Stimulated activated CD8-positive, alpha-beta memory T cell treated with anti-CD3 and anti-CD28 coated beads, Interleukin-7, amount 100 ng/mL, for 1 hour (primary cell): ENCODE measurements at places on chromosomes 1 and 21.

DNA sequence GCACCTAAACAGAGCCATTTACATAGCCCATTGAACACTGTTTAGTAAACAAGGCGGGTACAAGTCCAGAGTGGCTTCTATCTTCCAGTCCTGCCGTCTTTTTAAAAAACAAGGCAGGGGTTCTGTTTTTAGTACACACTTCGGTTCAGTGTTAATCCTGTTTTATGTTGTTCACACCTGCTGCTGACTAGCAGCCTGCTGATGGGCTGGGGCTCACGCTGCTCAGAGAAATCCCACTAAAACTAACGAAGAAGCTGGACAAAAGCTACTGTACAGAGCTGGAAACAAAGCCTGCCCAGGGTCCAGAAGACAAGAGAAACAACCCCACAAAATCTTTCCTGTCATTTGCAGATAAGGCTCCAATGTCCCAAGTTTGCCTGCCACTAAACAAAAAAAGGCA lies 13.2 kb downstream of the ESRRG start:
- no peak for DNase-seq

DNA sequence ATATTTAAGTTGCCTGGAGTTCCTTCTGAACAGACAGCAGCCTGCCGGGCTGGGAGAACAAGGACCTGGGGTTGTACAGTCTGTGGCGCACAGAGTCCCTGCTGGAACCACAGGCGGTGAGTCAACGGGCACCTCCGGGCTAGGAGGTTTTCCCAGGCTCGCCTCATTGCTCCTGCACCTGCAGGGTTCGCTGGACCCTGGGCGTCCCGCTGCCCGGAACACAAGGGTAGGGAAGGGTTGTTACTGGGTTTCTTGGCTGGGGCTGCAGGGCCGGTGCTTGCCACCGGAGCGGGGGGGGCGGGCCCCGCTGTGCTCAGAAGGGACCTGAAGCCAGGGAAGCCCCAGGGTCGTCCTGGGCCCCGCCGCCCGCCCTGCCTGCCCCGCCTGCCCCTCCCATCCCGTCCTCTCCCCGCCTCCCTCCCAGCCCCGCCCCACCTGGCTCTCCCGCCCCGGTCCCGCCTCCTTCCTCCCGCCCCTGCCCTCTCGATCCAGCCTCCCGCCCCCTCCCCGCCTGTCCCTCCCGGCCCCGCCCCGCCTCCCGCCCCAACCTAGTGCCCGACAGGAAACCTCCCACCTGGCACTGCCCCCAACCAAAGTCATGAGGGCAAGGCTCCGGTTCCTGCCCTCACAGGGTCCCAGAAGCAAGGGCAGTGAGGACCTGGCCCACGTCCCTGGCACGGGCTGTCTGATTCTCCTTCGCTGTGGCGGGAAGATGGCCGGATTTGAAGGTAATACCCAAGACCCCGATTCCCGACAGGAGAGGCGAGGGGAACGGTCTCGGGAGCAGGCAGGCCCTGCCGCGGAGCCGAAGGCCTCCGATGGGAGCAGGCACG lies 6.8 kb downstream of the JMJD4 start:
- DNase-seq: peak; percentile 30

- DNase-seq: no peak
Observed at GRCh38 chr1:62070384-62071011, 124.2 kb upstream of the L1TD1 start.

DNA sequence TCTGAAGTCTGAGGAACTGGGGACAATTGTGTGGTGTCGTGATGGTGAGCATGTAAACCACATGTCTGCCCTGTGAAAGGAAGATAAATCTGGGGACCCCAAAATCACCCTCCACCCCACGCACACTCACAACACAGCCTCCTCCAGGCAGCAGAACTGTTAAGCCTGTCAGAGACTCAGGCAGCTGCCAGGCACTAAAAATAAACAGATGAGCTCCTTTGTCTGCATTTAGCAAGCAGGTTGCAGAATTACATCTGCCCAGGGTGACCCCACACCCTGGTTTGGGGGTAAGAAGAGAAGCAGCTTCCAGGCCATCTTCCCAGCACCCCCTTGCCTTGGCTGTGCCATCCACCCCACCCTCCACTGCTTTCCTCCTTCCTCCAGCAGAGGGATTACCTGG lies 119.1 kb upstream of the RUNX3 start:
- no peak for DNase-seq

- no peak for DNase-seq
Observed at GRCh38 chr1:33984906-33985565, 121.2 kb downstream of the HMGB4 start.

DNA sequence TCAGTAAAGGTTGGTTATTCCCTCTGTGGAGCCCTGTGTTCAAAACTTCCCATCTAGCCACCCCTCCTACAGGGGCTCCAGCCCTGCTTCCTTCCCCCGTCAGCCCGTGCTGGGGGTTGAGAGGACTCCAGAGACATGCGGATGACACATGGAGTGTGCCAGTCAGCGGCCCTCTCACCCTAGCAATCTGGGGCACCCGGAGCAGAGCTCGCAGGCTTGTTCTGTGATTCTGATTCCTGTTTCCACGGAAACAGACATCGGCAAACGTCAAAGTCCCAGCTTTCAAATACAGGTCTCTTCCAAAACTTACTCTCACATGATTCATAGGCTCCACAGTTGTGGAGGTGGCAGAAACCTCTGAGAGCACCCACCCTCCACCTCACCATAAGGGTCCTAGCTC lies 9.8 kb upstream of the SSBP3 start:
- no peak for DNase-seq

GRCh38 chr1:235923466-235924021 lies 56.8 kb upstream of the LYST start:
- DNase-seq: no peak

- DNase-seq: no peak
Observed at GRCh38 chr1:12799730-12800129, 8.5 kb downstream of the PRAMEF1 start.

GRCh38 chr1:38028105-38028591 lies 15.6 kb downstream of the UTP11 start:
- DNase-seq: no peak

GRCh38 chr1:172460177-172460576 lies 16.3 kb upstream of the PIGC start:
- no peak for DNase-seq

GRCh38 chr1:150561974-150562445 lies 12.8 kb downstream of the ADAMTSL4 start:
- DNase-seq: peak; percentile 76

DNA sequence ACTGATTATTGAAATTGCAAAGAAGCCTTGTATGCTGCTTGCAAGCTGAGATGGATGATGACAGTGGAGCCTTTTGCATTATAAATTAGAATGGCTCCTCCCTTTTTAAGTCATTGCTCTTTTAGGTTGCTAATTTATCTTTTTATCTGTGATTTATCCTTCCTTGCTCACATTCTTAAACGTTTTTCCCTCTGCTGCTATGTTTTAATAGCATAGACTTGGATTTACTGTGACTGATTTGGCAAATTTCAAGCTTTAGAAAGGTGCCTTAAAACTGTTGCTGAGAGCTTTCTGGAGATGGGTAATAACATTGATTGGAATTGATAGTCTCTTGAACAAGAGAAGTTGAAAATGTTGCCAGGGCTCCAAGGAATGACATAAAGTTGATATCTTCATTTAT lies 313.5 kb upstream of the SGIP1 start:
- DNase-seq: no peak

DNA sequence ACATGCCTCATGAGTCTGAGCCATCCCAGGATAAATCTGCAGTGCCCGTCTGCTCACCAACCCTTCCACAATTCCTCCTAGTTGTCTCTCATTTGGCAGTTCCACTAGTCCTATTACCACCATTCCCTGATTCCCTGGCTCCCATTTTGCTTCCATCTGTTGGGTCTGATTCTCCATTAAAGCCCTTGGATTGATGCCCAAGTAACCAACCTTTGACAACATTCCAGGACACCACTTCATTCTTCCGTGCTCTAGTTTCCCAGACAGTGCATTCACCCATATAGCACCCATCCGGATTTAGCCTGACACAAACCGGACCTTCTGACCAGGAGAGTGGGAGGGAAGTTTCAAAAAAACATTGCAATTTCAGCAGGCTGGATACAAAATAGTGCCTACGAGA lies 189.4 kb upstream of the PALMD start:
- DNase-seq: no peak

- DNase-seq: no peak
Observed at GRCh38 chr1:243452092-243452491, 196.3 kb downstream of the SDCCAG8 start.

GRCh38 chr21:44647222-44647552 lies 973 bp downstream of the KRTAP10-11 start:
- DNase-seq: no peak

- no peak for DNase-seq
Observed at GRCh38 chr1:156337052-156337887, 822 bp downstream of the CCT3 start.

- DNase-seq: no peak
Observed at GRCh38 chr1:29953961-29954360, 717.6 kb downstream of the PTPRU start.

GRCh38 chr21:45747233-45747766 lies 103.8 kb downstream of the PCBP3 start:
- no peak for DNase-seq

DNA sequence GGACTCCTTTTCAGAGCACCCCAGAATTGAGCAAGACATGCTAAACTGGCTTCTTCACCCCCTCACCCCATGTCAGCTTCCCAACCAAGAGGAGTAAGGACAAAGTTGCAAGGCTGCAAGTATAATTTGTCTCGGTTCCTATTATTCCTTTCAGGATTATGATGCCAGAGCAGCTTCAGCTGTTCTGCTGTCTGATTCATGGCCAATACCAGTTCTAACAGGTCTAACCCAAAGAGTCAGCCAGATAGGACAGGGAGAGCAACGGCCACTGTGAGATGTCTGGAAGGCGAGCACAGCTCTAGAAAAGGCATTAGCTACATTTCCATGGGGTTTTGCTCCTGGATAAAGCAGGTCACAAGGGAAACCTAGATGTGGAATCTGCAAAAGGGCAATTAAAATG lies 53.3 kb upstream of the HOOK1 start:
- no peak for DNase-seq

- DNase-seq: no peak
Observed at GRCh38 chr1:154993572-154994268, at the start of gene LENEP. LENEP (plus strand) TSS chr1:154993586; CDS start chr1:154993608, 22 bp downstream.

DNA sequence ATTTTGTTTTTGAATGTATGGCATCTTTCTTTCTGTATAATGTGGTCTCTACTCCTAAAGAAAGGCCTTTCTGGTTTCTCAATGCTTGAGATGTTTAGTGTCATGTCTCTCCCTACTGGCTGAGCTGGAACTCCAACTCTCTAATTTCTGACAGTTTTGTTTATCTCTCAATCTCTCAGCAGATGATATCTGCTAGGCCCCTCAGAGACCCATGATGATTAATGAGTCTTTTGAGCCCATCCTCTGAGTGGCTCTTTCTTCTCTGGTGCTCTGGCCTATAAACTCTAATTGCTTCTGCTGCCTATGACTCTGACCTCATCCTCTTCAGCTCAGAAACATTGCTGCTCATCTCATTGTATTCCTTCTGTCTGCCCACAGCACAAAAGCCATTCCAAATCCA lies 46.6 kb downstream of the CRB1 start:
- DNase-seq: no peak

- no peak for DNase-seq
Observed at GRCh38 chr1:231036416-231036815, 3.6 kb downstream of the FAM89A start.

GRCh38 chr21:17045214-17045853 lies 467.5 kb upstream of the CXADR start:
- DNase-seq: no peak

DNA sequence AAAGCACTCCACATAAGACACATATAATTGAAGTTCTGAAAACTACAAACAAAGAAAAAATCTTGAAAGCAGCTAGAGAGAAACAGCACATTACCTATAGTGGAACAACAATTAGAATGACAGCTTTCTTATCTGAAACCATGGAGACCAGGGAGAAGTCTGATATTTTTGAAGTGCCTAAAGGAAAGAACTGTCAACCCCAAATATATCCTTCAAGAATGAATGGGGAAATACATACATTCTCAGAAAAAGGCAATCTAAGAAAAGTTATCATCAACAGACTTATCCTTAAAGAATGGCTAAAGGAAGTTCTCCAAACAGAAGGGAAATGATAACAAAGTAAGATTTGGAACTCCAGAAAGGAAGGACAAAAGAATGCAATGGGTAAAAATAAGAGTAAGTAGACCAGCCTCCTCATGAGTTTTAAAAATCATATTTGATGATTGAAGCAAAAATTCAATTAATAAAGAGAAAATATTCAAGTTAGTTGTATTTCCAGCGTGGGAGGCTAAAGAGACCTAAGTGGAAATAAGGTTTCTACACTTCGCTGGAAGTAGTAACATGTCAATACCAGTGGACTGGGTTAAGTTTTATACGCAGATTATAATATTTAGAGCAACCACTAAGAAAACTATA lies 170.8 kb upstream of the SAMSN1 start:
- no peak for DNase-seq

DNA sequence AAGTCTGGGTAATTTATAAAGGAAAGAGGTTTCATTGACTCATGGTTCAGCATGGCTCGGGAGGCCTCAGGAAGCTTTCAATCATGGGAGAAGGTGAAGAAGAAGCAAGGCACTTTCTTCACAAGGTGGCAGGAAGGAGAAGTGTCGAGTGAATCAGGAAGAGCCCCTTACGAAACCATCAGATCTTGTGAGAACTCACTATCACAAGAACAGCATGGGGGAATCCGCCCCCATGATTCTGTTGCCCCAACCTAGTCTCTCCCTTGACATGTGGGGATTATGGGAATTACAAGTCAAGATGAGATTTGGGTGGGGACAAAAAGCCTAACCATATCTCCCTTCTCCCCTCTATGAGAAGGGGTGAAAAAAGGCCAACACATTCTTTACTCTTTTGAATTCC lies 11.2 kb upstream of the IVNS1ABP start:
- no peak for DNase-seq

- peak; percentile 39 for DNase-seq
Observed at GRCh38 chr1:244272471-244273261, 179.0 kb downstream of the ADSS2 start.
